Skin of body (tissue), 3 donors: ENCODE measurements at places on chromosomes 7 and 10. TPM values are rescaled to one million over a fixed set of nuclear protein-coding genes. Genes with fewer than 3 reads are reported as not detected.

DNA sequence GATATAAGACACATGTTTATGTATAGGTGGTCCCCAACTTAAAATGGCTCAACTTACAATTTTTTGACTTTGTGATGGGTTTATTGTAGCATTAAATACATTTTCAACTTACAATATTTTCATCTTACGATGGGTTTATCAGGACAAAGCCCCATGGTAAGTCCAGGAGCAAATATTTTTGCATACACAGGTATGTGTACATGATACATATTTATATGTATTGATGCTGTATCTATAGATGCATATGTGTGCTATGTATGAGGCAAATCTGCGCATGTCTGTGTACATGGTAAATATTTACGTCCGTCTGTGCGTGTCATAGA is 664 bp upstream of the UBE3C start:
- DNase-seq, result peak; percentile 50

Gene PVRIG
- total RNA-seq, result not detected

DNA sequence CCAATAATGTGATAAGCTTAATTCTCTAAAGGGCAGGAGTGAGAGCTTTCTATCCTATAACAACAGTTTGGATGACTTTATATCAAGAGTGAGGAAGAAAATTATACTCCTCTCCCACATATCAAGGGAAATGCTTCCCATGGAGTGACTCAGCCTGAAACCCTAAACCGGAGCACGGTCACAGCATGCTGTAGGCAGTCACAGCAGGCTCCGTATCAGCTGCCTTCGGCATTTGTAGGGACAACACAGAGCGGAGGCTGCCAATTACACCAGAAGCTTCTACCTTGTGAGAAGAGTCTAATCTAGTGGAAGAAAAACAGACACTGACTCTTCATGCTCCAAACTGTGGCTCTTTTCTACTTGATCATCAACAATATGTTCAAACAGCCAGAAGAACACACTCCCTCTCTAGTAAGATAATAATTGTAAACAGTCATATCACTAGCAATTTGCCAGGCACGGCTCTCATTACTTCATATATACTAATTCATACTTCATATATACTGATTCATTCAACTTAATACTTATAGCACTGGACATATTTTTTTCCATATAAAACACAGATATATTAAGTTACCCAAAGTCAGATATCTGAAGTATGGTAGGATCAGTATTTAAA is 65.9 kb downstream of the DGKB start:
- DNase-seq, result peak; percentile 11

DNA sequence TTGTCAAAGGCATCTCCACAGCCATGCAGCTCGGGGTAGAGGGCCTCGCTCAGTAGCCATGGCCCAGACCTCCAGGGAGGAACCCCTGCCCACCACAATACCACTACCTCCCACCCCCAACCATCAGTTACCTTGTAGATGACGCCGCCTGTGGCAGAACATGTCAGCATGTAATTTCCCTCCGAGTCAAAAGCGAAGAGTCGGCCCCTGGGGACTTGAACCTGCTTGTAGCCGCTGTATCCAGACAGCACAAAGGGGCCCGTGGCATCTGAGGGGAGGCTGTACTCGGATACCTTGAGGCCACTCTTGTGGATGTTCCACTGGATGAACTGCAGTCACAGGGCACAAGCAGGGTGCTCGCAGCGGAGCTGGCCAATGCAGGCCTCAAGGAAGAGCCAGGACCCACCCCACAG is 16.3 kb upstream of the CYREN start:
- DNase-seq, result no peak

Gene PKD2L1
- total RNA-seq, result not detected

GRCh38 chr10:72563327-72563932 is 62.4 kb downstream of the MICU1 start:
- DNase-seq, result no peak

DNA sequence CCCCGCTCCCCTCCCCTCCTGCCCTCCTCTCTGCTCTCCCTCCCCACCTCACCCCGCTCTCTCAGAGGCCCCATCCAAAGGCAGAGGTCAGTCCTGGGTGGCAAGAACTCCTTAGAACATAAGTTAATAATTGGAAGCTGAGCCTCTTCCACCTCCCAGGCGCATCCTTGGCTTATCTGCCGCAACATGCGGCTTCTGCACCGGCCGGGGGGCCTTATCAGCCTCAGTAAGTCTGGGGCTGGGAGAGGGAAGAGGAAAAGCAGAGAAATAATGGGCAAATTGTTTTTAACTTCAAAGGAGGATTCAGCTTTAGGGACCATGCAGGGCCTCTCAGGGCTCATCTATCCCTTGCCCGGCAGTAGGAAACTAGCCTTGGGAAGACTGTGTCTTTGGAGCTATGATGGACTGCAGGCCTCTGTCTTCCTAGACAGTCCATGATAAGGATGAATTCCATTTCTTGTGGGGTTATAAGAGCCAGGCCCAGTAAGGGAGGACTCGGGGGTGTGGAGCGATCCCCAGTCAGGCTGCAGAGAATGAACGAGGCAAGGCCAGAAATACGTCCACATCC is 411.6 kb downstream of the PLXNA4 start:
- DNase-seq, result no peak

GRCh38 chr10:85157206-85157605 is 828.8 kb downstream of the CCSER2 start:
- DNase-seq, result no peak

GRCh38 chr7:95686109-95686508 is 86.2 kb upstream of the DYNC1I1 start:
- DNase-seq, result peak; percentile 14

DNA sequence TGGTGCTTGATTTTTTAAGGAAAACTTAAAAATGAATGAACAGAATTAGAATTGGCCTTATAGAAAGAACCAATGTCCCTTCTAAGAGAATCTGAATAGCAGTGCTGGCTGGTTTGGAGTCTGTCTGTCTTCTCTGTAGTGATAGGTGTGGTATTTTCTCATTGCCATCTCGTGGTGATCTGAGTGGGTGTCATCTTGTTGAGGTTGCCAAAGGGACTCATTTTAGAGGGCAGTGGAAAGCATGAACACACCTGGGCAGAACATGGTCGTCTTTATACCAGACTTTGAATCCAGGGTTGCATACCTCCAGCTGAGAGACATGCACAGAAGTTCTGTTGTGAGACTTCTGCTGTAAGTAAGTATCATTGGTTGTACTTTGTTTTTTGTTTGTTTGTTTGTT is 15.8 kb downstream of the CUL1 start:
- no peak for DNase-seq

GRCh38 chr10:31926160-31926559 is 2.5 kb downstream of the ARHGAP12 start:
- no peak for DNase-seq

Gene TPK1
- total RNA-seq, result 3.7 TPM

- no peak for DNase-seq
Observed at GRCh38 chr10:124546957-124547646, 85.5 kb downstream of the LHPP start.

DNA sequence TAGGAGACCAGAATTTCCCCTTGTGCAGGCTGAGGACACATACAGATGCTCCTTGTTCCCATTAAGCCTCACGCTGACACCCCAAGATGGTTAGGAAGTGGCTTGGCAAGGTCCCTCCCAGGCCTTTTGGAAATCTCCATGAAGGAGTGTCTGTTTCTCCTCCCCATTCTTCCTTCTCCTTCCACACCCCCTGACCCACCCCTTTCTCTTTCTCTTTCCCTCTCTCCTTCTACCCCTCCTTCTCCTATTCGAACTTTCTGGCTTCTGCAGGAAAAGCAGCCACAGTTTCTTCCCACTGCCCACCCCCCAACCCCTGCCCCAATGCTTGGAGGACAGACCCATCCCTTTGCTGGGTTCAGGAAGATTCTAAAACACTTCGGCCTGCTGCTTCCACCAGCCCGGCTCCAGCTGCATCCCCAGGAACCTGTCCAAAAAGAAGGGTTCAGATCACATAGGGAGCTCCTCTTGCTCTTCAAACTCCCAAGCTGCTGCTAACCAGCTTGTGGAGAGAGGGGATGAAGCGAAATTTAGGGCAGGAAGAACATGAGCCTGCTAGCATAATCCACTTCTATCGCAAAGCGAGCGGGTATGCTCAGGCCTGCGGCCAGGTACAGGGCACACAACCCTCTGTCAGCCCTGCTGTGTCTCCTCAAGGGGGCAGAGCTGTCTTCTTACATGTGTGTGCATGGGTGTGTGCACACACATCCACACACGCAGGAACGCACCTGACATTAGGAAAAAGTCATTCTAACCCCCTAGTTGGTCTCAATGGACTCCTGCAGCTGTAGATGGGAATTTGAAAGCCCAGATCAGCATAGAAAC is 80.4 kb downstream of the PPP1R3C start:
- DNase-seq, result no peak

- DNase-seq, result no peak
Observed at GRCh38 chr7:29401769-29402168, 161.9 kb upstream of the PRR15 start.

Gene OR2A7
- total RNA-seq, result 12.5 TPM

DNA sequence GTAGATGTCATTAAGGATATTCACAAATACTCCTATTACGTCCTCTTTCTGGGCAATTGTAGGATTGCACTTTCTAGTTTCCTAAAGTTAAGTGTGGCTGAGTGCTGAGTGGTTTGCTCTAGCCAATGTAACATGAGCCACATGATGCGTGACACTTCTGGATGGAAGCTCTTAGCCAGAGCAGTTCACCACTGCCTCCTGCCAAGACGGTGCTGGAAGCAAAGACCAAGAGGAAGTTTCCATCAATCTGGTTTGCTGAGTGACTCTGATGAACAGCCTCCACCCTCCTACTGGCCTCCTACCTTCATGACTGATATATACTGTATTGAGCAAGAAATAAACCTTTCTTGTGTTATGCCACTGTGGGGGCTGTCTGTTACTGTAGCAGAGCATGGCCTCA is 318.1 kb downstream of the KCNMA1 start:
- no peak for DNase-seq

GRCh38 chr7:91653286-91653685 is 227.2 kb downstream of the MTERF1 start:
- DNase-seq, result no peak

DNA sequence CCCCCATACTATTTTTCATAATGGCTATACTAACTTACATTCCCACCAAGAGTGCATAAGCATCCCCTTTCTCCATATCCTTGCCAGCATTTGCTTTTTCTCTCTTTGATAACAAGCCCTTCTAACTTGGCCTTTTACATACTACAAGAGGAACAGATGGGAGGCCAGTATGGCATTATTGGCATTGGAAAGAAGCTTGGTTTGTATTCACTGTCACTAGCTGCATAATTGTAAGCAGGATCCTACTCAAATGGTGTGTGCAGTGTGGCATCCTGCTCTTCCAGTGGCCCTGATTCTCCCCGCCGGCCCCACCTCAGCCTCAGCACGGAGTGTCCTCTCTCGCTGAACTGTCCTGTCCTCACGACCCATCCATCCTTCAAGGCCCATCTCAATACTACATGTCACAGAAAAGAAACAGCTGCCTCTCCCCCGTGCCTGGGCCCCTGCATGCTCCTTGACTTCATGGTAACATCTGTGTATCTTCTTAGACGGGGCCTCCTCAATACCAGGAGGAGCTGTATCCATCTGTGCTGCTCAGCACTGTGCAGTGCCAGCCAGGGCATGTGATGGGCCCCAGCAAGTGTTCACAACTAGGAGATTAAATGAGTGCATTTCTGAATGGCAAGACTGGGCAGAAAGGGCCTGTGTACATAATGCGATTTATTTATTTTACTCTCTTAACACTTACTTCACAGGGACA is 205.2 kb downstream of the COBL start:
- DNase-seq, result no peak

- no peak for DNase-seq
Observed at GRCh38 chr7:38367301-38367890, 94.0 kb upstream of the TARP start.

DNA sequence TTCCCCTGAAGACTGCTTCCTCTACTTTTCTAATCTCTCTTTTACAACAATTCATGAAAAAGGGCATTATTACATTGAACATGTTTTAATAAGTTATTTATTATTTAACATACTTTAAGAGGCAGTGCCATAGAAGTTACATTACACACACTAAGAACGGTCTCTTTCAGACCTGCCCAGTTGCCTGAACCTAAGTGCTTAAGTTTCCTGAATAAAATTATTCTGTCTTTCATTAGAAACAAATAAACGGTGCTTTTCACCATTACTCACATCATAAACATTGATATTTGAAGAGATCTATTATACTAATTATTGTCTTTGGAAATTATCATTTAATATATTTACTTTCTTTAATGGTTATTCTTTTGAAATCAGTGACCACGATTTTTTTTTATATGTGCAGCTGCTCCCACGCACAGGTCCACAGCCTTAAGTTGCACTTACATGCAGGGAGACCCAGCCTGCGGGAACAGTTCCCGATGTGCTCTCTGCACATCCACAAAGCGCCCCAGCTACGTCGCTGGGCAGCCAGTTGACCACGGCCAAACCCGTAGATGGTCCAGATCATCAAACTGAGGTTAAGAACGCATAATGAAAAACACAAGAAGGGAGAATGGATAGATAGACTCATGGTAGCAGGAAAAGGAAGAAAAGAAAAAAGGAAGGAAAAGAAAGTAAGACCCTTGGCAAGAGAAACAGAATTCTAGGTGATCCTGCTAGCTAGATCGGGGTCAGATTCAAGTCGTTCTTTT is 437.0 kb upstream of the MGMT start:
- no peak for DNase-seq

Gene LSM5
- 22.3 TPM for total RNA-seq

GRCh38 chr10:62853710-62854109 is 37.5 kb upstream of the EGR2 start:
- DNase-seq, result no peak

DNA sequence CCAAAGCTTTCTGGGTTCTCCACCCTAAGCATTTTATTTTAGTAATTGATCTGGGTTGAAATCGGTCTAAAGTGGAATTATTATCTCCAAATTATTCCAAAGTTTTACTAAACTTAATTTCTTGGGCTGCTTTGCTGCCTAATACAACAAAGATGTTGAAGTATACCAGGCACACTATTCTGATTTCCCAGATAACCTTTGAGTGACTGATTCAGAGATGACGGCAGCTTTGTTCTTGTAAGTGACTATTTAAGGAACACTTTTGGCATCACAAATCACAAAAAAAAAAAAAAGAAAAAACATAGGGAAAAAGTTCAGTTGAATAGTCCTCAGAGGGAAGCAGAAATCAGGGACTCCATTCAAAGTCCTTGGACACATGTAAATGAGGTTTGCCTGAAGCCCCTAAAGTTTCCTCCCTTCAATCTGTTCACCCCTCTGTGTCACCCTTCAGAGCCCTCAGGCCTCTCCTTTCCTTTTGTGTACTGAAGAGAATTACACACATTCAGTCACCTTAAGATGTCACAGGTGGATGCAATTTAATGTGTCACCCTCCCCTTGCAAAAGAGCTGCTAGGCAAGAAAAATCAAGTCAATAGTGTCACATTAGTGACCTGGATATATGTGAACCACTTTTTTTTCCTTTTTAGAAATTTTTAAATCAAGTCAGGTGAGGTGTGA is 81.5 kb downstream of the RTKN2 start:
- DNase-seq, result no peak

Gene NUTM2B
- total RNA-seq, result 0.30 TPM

GRCh38 chr7:139718859-139719258 is 58.9 kb downstream of the HIPK2 start:
- DNase-seq, result no peak

GRCh38 chr10:16795410-16796073 is 21.7 kb downstream of the RSU1 start:
- DNase-seq, result no peak
